Dermis microvascular lymphatic vessel endothelial cell (primary cell): ENCODE measurements at places on chromosomes 5 and 9.

- DNase-seq: no peak
Measured at GRCh38 chr5:179834120-179834519, 13.4 kb downstream of the SQSTM1 start.

DNA sequence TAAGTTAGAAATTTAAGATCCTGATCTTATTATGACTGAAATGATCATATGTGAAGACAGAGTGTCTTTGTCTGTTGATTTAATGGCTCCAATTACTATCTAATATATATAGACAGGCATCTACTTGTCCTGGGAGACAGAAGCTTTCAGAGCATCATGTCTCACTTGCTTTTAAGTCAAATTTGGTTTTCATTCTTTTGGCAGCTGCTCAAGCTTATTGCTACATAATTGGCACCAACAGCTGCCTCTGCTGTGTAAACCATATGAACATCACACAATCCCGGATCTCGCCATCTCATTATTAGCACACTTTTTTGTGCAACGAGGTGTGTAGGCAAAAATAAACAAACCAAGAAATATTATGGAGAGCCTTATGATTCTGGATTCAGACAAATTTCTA lies 1717.9 kb downstream of the EFNA5 start:
- no peak for DNase-seq

DNA sequence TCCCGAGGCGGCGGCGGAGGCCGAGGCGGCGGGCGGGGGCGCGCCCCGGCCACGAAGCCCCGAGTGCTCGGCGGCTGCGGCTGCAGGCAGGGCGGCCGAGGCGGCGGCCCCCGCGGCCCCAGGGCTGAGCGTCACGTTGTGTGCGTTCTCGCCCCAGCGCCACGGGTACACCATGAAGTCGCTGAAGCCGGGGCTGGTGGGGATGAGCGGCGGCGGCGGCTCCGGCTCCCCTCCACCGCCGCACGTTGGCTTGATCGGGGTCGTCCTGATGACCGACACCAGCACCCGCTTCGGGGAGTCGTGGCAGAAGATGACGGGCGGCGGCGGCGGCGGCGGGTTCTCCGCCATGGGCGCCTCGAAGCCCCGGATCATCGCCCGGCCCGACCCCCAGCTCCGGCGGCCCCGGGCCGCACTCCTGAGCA lies 498 bp downstream of the ZNF367 start:
- no peak for DNase-seq

DNA sequence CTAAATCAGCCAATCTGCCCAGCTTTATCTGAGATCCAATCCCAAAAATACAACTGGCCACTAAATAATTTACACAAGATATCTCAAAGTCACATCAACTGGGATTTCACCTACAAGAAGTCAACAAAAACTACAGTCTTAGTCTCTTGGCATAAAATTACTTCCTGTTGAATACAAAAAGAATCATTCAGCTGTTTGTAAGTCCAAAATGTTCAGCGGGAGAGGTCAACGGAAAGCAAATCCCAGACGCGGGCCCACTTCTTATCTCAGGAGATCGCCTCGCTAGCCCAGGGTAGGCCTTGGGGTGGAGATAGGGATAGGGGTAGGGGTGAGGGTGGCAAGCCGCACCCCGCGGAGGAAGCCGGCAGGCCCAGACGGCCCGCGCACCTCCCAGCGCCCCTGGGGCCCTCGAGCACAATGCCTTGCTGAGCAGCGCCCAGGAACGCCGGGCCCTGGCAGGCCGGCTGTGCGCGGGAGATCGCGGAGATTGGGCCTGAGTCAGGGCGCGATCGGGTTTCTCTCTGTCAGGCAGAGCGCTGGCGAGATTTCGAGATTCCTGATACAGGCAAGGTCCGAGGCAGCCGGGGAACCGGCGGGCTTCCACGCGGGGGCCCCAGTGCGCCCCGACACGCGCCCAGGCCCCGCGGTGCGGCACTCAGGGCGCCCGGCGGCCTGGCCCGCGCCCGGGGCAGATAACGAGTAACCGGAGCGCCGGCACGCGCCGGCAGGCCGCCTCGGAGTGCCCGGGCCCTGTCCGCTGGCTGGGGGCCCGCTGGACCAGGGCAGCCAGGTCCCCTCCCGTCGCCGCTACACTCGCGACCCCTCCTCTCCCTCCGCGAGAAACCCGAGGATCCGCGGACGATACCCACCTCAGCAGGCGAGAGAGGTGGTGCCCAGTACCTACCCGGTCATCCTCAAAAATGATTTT lies 601 bp downstream of the HINT1 start:
- peak; percentile 23 for DNase-seq

DNA sequence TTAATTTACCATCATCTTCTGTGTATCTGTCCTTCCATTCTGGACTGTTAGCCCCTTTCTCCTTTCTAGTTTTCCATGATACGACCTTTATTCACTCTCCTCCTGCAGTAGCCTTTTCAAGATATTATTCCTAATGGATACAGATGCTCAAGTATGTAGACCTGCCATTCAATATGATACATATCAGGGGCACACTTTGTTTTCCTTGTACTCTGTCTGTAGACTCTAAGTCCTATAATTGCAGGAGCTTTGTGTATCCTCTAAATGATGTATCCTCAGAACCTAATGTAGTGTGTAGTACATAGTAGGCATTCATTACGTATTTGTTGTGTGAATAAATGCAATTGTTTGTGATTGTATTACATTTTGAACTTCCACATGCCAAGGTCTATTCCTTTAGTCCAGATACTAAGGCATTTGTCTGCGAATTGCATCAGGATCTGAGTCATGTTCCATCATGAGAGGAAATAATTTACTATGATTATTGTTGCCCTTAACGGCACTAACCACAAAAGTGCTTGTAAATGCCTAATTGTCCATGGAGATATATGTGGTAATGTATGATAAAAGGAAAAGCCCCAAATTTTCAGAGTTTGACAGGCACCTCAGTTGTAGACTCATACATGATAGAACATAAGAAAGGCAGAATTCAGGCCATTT lies 57.1 kb upstream of the IZUMO3 start:
- no peak for DNase-seq

DNA sequence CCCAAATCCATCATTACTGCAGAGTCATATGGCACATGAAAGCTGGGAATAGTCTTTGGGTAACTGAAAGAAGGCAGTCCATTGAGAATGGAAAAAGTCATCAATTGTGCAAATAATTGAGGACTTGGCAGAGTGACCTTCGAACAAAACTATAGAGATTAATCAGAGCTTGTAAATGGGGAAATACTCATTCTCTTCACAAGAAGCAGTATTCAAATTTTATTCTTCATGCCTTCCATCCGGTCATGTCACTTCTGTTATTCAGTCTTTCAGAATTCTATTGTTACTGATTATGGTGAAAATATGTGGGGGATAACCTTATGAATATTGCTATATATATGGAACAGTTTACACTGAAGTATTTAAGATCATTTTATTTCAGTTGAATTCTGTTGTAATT lies 8.1 kb downstream of the RGMB start:
- DNase-seq: no peak

DNA sequence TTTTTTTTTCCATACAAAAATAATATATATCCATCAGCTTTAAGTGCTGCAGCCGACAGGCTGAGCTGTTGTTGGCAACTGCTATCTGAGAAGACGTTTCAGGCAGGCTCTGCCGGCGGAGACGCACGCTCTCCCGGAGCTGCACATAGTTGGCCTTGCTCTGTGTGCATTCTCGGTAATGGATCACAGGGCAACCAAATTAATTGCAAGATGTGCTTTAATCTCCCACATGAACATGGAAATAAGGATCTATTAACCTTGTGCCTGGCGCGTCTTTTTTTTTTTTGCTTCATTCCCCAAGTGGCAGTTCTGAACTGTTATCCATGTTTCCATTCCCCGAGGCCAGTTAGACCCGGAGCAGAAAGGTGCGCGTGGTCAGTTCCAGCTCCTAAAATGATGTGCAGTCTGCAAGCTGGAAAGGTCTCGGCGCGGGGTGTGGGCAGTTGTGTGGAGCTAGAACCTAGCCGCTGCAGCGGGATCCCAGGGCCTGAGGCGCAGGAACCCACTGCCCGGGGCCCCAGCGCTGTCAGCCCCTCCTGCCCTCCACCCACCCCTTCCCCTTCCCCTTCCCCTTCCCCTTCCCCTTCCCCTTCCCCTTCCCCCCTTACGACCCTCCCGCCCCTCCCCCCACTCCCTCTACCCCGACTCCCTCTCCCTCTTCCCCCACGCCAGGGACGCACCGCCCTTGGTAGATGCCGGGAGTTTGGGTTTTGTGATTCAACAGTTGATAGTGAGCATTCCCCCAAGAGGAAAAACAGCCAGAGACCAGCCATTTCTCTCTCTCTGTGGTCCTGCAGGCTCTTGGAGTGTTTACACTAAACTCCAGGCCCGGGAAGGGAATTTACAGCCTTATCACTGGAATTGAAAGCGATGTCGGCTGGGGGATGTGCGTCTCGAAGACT lies 137.8 kb downstream of the CEP120 start:
- DNase-seq: no peak

GRCh38 chr9:98472216-98472615 lies 216.8 kb upstream of the TBC1D2 start:
- DNase-seq: no peak

DNA sequence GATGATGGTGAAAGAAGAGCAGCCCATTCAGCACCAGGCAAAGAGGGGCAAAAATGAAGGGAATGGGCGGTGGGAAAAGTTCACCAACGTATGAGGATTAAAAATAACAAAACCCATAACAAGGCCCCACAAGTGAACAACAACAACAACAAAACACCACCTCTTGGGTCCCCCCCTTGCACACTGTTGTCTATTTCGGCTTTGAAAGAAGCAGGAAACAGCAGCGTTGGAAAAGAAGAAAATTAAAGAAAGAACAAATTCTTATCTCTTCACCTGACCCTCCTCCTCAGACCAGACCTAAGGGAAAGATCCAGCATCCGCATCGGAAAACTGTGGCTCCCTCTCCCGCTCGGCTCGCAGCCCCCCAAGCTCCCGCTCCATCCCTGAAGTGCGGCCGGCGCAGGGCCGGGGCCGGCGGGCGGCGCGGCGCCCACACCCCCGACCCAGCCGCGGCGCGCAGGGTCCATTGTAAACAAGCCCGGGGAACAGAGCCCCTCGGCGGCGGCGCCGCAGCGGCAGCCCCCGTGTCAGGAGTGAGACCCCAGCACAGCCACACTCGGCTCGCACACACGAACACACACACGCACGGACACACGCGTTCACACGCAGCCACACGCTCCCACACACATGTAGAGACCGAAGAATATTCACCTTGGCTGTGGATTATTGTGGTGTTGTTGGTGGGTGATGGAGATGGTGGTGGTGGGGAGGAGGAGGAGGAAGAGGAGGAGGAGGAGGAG lies 535 bp downstream of the RFX3 start:
- no peak for DNase-seq

- no peak for DNase-seq
Measured at GRCh38 chr5:163079618-163080017, 357.8 kb upstream of the CCNG1 start.

DNA sequence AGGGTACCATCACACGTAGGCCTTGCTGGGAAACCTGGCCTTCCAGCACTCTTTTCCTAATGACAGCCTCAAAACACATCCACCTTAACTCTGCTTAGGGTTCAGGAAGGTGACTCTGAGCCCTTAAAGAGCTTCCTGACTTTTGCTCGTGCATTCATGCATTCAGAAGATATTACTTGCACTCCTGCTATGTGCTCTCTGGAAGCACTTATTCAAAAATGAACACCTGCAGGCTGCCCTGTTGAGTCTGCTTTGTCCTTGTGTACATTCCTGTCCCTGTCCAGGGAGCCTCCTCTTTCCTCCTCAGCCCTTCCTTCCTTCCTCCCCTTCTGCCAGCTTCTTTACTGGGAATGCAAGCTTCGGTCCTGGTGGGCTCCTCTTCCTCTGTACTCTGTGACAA lies 61.5 kb downstream of the SPRY4 start:
- no peak for DNase-seq

DNA sequence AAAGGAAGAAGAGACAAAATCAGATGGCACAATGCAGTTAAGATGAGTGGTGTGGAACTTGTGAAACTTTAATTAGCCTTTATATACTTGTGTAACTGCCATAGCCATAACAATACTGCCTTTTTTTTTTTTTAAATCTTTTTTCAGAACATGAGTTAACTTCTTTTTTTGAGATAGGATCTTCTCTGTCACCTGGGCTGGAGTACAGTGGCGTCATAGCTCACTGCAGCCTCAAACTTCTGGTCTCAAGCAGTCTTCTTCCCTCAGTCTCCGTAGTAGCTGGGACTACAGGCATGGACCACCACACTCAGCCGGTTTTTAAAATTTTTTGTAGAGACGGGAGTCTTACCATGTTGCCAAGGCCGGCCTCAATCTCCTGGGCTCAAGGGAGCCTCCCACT lies 37.2 kb downstream of the GPBP1 start:
- no peak for DNase-seq

DNA sequence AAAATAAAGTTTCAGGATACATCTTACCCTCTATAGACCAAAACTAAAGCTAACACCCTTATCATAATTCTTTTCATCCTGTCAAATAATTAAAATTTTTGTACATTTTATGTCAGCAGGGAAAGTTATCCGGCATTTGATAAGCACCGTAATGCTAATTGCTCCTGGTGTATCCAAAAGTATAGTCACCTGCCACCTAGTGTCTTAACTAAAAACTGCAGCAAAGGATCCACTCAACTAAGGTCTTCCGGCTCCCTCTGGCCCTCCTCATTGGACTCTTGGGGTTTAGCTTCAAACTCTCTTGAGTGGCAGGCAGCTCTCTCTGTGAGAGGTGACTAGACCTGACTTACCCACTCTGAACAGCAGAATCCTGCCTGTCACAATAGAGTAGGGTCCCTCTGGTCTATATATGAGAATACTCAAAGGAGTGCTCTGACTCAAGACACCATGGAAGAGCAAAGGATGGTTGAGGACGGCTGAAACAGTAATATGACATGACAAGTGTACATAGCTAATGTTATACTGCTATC lies 60.4 kb upstream of the CAST start:
- peak; percentile 82 for DNase-seq

GRCh38 chr5:87339986-87340385 lies 72.3 kb downstream of the RASA1 start:
- no peak for DNase-seq

- DNase-seq: no peak
Measured at GRCh38 chr9:127912296-127912695, 4.5 kb downstream of the ST6GALNAC4 start.

DNA sequence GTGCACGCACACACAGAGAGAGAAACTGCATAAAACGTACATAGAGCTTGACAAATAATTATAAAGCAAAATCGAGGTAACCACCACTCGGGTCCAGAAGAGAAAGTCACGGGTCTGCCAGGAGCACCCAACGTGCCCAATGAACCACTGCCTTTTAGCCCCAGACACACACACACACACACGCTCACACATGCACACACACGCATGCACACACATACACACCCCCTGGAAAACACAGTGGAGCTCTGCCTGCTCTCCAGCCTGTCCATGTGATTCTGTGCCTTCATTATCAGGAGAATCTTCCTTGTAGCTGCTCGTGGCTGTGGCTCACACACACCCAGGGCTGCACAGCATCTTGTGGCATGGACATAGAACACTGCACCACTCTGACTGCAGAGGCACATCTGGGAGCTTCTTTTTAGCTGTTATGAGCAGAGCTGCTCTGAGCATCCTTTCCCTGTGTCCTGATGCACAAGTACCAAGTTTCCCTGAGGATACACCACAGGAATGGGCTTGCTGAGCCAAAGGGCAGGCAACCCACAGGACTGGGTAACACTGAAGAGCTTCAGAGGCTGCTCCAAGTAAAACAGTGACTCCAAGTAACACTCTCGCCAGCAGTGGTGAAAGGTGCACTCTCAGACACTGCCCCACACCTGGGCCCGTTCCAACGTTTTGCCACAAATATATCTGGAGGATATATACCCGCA lies 58.9 kb downstream of the CAMSAP1 start:
- DNase-seq: no peak
